ENCODE measurements at places on chromosomes 16 and 17.

GRCh38 chr16:4383591-4384444, 12.2 kb downstream of the VASN start:
- no peak for DNase-seq

- no peak for DNase-seq
Measured at GRCh38 chr17:20941872-20942271, 100.9 kb downstream of the USP22 start.

DNA sequence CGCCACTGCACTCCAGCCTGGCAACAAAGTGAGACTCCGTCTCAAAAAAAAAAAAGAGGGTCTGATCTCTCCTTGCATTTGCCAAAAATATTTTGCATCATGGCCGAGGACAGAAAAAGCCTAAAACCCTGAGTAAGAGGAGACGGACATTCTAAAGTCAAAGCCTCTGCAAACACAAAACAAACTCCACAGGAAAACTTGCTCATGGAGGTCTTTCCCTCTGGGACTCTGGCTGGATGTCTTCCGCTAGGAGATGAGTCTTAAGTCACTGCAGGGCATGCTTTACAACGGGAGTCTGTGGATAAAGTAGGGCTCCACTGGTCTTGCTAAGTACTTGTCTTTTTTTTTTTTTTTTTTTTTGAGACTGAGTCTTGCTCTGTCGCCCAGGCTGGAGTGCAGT, 74.0 kb downstream of the MRM3 start:
- no peak for DNase-seq

DNA sequence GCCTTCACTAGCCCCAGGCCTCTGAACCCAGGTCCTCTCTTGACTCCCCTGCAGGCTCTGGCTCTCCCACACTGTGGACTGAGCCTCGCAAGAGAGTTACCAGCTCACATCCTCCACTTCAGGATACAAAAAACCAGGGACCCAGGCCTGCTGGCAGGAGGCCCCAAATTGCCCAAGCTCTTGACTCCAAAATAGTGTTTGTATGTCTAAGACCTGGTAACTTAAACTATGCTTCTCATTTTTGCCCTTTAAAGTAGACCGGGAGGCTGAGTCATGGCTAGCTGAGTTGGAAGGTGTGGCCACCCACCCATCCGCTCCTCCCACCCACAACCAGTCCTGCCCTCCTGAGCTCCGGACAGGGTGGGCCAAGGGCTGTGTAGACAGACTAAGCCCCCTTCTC, 250.0 kb downstream of the SOX9 start:
- no peak for DNase-seq

- no peak for DNase-seq
Measured at GRCh38 chr17:40321961-40322357, 13.0 kb downstream of the RARA start.

GRCh38 chr16:19278403-19278802, 7.1 kb upstream of the CLEC19A start:
- no peak for DNase-seq

DNA sequence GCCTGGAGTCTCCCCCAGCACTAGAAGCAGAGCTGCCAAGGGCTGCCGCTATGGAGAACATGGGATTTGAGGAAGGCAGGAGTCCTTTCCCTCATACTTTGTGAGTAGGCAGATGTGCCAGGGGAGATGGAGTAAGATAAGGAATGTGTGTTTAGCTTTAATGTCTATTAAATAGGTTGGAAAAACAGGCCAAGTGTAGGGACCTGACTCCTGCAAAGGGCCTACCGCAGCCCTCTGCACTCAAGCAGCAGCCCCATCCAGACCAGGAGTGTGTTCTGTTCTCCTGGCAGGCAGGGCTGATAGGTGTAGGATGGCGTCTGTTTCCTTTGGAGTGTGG, 1.8 kb upstream of the MIF4GD start:
- no peak for DNase-seq

DNA sequence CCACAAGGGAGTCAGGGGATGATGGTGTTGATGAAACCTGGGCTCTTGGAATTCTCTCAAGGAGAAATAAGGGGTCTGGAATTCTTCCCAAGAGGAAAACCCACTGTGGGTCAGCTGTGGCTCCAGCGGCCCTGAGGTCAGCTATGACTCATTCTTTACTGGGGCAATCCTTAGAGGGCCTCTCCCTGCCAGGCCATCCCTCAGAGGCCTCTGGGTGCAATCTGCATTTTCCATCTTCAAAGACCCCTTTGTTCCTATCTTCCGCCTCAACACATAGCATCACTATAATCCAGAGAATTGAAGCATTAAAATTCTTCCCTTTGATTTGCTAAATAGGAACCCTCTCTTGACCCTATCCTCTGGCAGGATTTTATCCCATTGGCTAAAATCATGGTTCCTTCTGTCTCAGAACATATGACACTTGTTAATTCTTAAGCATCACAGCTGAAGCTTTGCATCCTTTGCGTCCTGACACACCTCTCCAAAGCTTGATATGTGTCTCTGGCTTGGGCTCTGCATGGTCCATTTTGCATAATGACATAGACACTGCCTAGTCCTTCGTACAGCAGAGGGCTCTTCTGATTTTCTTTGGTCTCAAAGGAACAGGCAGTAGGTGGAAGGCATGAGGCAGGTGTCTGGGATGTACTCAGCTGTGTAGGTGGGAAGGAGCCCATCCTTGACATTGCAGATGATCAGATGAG, 4.4 kb upstream of the KRT37 start:
- no peak for DNase-seq

- DNase-seq, result no peak
Measured at GRCh38 chr16:7614021-7614795, 281.6 kb downstream of the RBFOX1 start.

- no peak for DNase-seq
Measured at GRCh38 chr17:8865811-8866210, 1.7 kb downstream of the PIK3R6 start.
